Stimulated activated CD8-positive, alpha-beta memory T cell treated with anti-CD3 and anti-CD28 coated beads, Interleukin-7, amount 100 ng/mL, for 1 hour (primary cell): ENCODE measurements at places on chromosomes 2 and 18.

DNA sequence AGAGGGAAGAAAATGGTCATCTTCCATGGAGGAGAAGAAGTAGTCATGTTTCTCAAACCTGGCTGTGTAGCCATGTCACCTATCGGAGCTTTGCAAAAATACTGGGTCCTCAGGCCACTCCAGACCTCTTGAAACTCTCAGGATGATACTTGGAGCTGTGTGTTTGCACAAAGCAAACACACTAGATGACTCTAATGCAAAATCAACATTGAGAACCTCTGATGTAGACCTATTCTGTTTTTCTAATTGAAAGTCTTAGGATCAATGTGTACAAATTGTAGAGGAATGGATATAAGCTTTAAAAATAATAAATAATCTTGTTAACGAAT is 444.3 kb downstream of the RND3 start:
- DNase-seq = no peak

DNA sequence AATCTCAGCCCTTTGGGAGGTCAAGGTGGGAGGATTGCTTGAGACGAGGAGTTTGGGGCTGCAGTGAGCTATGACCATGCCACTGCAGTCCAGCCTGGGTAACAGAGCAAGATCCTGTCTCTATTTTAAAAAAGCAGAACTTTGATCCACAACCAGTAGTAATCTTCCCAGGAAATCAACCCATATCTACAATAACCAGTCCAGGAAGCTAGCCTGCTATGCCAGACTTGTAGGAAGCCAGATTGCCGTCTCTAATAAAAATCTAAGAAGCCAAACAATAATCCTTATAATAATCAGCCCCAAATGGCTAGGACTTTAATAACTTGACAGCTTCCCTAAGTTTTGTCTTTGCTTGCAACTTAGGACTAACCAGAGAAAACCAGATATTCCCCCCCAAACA is 9.0 kb upstream of the ALMS1 start:
- DNase-seq = no peak

DNA sequence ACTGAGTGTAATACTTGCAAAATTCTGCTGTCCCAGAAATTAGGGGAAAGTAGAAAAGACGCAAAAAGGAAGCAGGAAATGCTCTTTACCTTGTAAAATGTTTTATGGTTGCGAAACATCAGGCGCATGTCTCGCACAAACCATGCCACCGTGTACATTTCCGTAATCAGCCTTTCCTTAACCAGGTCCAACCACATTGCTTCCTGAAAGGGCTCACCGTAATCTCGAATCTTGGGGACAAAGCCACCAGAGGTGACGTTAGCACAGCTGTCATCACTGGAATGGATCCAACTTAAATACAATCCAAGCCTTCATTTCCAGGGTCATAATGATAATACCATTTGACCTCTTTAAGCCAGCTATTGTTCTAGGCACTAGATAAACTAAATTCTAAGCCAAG is 49.3 kb downstream of the SP110 start:
- no peak for DNase-seq

DNA sequence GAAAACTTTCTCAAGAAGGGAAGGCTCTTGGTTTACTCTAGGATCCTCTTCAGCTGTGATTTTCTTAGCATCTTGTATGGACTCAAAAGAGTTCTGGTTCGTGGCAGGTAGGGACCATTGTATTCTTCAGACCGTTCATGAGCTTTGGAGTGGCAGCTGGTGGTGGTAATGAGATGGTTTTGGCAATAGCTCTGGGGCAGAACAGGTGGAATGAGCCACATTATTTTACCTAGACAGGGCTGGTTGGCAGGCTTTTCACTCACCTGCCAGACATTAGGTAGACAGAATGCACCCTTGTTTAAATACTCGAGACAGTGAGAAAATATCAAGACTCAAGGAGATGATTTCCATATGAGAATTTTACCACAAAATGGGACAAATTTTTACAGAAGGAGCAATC is 26.2 kb upstream of the MGAT5 start:
- DNase-seq = no peak

GRCh38 chr2:118443596-118443995 is 355.3 kb downstream of the INSIG2 start:
- no peak for DNase-seq

GRCh38 chr2:226782092-226782713 is 17.4 kb downstream of the IRS1 start:
- no peak for DNase-seq

- no peak for DNase-seq
These were observed 29.5 kb upstream of the MSGN1 start for GRCh38 chr2:17786727-17787126.

- no peak for DNase-seq
These were observed 17.1 kb upstream of the TMEM237 start for GRCh38 chr2:201660293-201660895.

GRCh38 chr2:123015186-123015585 is 1009.9 kb upstream of the CNTNAP5 start:
- DNase-seq = no peak

DNA sequence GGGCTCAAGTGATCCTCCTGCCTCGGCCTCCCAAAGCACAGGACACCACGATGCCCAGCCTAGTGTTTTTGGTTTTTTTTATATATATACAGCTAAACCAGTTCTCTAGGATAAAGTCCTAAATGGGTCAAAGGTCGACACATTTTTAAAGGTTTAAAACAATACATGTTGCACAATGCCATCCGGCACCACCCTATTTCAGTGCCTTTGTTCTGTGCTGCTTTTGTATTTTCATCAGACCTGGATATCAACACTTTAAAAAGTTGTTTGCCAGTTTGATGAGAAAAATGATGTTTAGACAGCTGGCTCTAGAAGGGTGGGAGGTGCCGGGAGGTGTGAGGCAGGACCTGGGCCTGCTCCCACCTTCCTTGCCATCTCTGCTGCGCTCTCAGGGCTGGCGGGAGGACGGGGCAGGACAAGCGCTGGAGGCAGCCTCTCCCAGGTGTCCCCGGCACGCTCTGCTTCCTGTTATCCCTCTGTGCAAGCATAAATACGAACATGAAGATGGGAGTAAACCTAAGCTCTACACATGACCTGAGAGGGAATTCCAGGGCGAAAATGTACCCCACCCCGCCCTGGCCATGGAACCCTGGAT is 103.7 kb downstream of the HS6ST1 start:
- no peak for DNase-seq

DNA sequence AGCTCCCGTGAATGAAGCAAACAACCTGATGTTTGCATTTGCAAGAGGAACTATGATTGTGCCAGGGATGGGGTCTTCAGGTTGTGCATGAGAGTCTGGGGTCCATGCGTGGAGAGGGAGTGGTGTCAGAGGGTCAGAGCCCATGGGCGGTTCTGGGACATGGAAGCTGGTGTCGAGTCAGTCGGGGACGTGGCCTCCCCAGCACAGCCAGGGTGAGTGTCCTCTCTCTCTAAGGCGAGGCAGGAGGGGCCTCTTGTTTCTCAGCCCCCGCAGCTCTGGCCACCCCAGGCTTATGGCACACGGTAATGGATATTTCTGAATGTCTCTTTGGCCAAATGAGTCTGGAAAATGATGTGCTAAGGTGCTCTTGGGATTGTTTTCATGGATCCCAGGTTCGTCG is 118.6 kb downstream of the RTP5 start:
- DNase-seq = no peak

DNA sequence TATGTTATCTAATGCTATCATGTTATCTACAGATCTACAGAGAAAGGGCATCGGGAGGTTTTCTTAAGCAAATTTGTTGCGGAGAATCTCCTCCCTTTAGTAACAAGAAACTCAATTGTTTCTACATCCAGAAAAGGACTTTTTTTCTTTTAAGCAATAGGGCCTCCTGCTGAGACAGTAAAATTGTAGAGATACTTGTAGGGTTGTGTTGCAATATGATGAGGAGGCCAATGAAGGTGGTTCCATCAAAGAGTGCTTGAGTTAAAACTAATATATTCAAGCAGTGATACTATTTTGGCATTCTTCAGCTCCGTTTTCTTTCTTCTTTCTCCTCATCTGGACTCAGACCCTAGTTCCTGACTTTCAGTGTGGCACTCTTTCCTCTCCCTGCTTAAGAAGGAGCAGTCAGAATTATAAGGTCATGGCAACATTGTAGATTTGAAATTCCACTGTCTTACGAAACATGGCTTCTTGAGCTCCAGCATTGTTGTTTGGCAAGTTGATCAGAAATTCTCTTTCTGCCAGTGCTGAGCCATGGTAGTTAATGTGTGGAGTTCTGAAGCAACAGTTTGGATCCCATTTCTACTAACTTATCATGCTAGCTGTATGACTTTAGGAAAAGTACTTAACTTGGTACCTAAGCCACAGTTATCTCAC is 202.0 kb upstream of the SLC14A2 start:
- DNase-seq = no peak

DNA sequence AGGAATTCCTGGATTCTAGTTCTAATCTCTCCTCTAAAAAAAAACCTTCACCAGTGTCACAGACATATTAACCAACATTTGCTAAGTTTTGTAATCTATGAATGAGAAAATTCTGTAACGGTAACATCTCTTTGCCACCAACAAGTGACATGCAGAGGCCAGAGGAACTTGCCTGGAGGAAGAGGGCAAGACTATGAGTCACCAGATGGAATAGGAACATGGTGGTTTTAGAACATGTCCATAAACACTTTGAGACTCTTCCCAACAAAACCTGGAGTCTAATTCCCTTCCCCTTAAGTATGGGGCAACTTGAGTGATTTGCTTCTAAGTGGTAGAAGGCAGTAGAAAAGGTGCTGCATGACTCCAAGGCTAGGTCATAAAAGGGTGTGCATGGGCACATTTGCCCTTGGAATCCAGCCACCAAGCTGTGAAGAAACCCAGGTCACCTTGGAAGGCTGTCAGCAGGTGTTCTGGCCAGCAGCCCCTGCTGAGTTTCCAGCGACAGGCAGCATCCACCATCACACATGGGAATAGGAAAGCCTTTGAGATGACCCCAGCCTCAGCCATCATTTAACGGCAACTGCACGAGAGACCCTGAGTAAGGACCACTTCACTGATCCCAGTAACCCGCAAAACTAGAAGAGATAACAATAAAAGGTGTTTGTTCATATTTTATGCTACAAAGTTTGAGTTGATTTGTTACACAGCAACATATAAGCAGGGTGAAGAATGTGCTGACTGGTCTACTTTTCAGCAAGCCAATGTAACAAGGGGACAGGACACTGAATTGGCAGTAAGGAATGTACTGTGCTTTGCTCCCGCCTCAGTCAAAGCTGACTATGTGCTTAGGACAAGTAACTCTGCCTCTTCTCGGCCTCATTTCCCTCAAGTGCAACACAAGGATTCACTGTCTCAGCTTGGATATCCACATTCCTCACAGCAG is 90.6 kb downstream of the SKA1 start:
- DNase-seq = no peak

DNA sequence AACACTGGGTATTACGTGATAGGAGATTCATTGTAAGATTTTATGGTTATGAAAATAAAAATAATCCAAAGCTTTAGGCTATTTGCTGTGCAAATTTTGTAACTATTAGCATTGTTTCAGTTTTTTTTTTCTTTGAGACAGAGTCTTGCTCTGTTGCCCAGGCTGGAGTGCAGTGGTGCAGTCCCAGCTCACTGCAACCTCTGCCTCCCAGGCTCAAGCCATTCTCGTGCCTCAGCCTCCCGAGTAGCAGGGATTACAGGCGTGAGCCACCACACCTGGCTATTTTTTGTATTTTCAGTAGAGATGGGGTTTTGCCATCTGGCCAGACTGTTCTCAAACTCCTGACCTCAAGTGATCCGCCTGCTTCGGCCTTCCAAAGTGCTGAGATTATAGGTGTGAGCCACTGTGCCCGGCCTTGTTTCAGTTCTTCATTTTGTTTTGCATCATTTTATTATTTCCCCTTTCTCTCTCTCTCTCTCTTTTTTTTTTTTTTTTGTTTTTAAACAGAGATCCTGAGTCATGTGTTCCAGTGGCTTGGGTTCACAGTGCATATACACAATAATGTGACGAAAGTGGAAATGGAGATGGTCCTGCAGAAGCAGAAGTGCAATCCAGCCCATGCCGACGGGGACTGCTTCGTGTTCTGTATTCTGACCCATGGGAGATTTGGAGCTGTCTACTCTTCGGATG is 25.8 kb downstream of the CASP10 start:
- no peak for DNase-seq

GRCh38 chr18:50619861-50620275 is 60.0 kb downstream of the MAPK4 start:
- DNase-seq = no peak

GRCh38 chr2:107102176-107102575 is 216.2 kb upstream of the ST6GAL2 start:
- DNase-seq = no peak

- no peak for DNase-seq
These were observed 262.2 kb downstream of the HDAC4 start for GRCh38 chr2:239138610-239139009.

DNA sequence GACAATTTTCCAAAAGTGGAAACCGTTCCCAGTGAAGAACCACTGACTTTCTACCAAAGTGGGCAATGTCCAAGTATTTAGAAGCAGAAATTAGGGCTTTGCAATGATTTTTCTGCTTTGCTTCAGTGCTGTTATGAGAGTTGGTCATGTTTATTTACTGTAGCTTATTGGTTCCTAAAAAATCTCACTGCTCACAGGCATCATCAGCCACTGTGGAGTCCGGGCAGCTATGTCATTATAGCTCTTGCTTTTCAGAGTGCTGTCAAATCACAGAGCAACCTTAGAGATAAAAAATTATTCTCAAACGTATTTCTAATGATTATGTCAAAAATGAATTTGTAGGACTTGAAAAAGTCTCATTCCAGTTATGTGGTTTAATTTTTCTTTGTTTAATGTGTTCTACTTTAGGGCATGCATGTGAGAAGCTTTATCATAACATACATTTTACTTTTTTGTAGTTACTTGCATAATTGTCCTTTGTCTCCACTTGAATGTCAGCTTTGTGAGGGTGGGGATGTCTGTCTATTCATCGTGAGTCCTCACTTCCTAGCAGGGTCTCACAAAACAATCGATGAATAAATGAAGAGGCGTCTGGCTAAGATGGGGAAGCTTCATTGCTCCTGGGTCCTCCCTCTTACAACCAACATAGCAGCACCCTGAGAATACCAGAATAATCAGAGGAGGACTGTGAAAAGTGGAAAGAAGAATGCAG is 117.6 kb downstream of the TPGS2 start:
- DNase-seq = no peak

- peak; percentile 42 for DNase-seq
These were observed 118.2 kb downstream of the SPTBN1 start for GRCh38 chr2:54574107-54574859.

- no peak for DNase-seq
These were observed 21.4 kb upstream of the WDSUB1 start for GRCh38 chr2:159307942-159308341.
